ENCODE measurements at places on chromosomes 3 and 15.

GRCh38 chr3:154275965-154276364, 48.3 kb downstream of the DHX36 start:
- no peak for DNase-seq

GRCh38 chr3:131555456-131555855, 52.7 kb upstream of the MRPL3 start:
- DNase-seq, result no peak

- no peak for DNase-seq
Measured at GRCh38 chr3:140421884-140422283, 256.0 kb upstream of the TRIM42 start.

GRCh38 chr3:42490243-42490642, 12.2 kb upstream of the VIPR1 start:
- DNase-seq, result no peak

GRCh38 chr3:120560304-120561250, 35.6 kb upstream of the NDUFB4 start:
- no peak for DNase-seq

- DNase-seq, result no peak
Measured at GRCh38 chr3:131907796-131908195, 127.0 kb downstream of the CPNE4 start.

GRCh38 chr15:31270767-31271166, 55.9 kb upstream of the KLF13 start:
- DNase-seq, result no peak

- peak; percentile 58 for DNase-seq
Measured at GRCh38 chr15:76996526-76997401, 1.8 kb downstream of the PSTPIP1 start.

GRCh38 chr3:12420393-12420792, 63.9 kb upstream of the TSEN2 start:
- DNase-seq, result no peak

- DNase-seq, result no peak
Measured at GRCh38 chr3:143063018-143063417, 56.6 kb upstream of the CHST2 start.

GRCh38 chr3:148861277-148861869, 3.7 kb upstream of the CPA3 start:
- no peak for DNase-seq

Data from stimulated activated CD4-positive, alpha-beta T cell treated with anti-CD3 and anti-CD28 coated beads, Interleukin-12 subunit alpha, Interleukin-12 subunit beta, amount 100 ng/mL, for 4 hours (primary cell).